NCI-H2029 treated with DMSO at 0.1 percent for 48 hours (cell line): ENCODE measurements at places on chromosomes 1 and 21.

- no peak for DNase-seq
Measured at GRCh38 chr1:75589637-75590036, 21.3 kb downstream of the SLC44A5 start.

DNA sequence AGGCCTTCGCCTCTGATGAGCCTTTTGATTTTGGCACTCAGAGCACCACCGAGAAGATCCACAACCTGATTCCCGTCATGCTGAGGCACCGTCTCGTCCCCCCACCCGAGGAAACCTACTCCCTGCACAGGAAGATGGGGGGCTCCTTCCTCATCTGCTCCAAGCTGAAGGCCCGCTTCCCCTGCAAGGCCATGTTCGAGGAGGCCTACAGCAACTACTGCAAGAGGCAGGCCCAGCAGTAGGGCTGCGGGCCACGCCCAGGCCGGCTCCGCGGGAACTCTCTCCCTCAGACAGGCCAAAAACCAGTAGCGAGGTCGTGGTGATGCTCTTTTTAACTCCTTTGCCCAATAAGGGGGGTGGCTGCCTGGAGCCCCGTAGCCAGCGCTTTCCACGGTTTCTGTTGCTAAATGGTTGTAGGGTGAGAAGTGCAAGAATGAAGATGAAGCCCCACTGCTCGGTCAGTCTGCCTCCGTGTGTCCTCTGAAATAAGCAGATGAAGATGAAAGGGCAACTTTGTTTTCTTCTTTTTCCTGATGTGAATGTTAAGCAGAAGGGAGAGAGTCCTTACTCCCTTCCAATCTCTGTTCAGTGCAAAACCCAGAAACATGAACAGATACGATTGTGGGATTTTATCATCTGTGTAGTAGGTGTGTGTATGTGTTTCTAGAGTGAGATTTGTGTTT lies 46.5 kb downstream of the COQ8A start:
- no peak for DNase-seq

DNA sequence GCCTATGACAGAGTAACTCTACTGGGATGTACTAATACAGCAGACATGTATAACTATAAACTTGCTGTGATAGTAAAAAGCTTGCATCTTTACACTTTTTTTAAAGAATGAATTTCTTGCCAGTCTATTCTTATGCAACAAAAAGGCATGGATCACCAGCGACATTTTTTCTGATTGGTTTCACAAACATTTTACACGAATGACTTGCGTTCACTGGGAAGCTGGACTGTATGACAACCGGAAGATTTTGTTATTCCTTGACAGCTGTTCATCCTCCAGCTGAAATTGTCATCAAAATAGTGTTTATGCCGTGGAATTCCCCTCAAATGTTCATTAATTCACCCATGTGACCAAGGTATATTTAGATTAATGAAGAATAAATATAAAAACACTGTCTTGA lies 131.0 kb downstream of the XPR1 start:
- DNase-seq: no peak

- no peak for DNase-seq
Measured at GRCh38 chr1:61138921-61139774, 56.8 kb downstream of the NFIA start.

- no peak for DNase-seq
Measured at GRCh38 chr1:167082511-167083027, 7.6 kb downstream of the GPA33 start.

GRCh38 chr21:45327441-45328197 lies 39.9 kb upstream of the POFUT2 start:
- no peak for DNase-seq

DNA sequence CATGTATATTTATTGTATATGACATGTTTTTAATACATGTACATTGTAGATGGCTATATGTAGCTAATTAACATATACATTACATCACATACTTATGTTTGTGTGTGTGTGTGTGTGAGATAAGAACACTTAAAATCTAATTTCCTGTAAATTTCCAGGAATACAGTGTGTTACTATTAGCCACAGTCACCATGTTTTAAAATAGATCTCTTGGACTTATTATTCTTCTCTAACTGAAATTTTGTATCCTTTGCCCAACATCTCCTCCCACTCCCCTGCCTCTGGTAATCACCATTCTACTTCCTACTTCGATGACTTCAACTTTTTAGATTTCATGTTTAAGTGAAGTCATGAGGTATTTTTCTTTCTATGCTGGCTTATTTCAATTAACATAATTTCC lies 64.8 kb downstream of the FCRL5 start:
- no peak for DNase-seq

DNA sequence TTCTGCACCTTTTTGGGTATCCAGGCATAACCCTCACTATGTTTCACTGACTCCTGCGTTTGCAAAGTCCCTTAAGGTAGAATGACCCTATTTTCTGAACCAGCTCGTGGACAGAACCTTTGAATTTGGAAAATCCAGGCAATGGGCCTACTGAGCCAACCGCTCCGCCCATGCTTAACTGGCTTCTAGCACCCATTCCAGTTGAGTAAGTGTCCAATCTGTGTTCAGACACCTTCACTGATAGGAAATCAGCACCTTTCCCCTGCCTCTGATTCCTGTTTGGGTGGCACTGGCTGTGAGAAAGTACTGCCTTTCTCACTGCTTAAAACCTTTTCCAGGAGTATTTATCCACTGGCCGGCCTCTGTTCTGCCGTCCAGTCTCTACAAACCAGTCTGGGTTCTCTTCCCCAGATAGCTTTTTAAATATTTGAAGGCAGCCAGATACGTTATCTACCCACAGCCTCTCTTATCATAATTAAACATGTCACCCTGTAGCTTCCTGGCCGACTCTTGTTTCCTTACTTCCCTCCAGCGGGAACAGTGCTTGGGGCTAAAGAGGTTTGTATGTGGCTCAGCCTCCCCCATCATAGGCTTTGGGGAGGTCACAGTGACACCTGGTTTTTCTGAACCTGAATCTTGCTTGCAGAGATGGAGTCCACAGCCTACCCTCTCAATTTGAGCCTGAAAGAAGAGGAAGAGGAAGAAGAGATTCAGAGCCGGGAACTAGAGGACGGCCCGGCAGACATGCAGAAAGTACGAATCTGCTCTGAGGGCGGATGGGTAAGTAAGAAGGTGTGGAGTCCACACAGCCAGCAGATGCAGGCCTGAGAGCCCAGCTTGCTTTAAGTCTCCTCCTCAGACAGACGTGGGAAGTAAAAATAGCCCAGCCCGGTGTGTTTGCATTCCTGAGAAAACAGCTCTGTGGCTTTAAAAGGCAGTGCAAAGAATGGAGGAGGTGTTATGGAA lies 1.3 kb downstream of the POGK start:
- DNase-seq: no peak

DNA sequence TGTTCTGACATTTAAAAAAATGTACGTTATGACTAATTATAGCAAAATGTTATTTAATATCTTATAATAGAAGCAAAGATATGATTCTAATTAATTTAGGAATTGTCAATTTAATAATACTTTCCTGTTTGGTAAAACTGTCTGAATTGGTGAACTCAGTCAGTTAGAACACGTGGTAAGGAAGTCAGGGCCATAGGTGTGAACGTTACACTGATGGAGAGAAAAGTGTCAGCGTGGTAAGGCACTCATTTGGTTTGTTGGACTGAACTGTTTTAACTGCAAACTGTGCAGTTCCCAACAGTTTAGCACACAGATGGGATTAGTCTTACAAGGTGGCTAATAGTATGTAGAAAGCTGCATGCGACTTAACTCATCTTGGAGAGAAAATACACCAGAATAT lies 102.9 kb downstream of the EPB41 start:
- DNase-seq: no peak

GRCh38 chr1:22916471-22916820 lies 56.2 kb downstream of the LACTBL1 start:
- DNase-seq: peak; percentile 0

DNA sequence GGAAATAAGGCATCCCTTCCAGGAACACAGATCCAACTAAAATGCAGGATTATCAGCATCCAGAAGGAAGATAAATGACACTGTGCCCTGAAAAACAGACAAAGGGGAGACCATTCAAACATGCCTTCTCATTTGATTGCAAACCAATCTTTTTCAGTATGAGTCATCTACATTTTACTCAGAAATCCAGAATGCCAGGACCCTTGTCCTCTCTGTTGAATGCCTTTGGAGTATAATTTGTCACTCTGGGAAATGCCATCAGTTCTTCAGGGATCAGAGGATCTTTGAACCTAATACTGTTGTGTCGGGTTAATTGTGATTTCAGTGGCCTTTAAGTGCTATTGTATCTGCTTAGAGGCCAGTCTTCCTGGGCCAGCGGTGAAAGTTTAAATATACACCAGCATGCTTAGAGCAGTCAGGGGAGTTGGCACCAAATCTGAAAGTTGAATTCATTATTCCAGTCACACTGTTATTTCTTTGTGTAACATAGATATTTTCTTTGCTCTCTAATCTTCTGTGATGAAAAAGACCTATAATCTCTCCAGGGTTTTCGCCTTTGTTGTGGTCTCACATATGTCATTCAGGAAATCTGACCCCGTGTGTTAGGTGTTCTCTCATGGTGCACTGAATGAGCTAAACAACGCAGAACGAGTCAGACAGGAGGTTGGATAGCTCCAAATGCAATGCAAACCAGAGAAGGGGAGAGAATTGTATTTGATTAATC lies 364.8 kb upstream of the SGIP1 start:
- DNase-seq: no peak

GRCh38 chr1:214448536-214448935 lies 102.9 kb downstream of the PTPN14 start:
- DNase-seq: no peak

DNA sequence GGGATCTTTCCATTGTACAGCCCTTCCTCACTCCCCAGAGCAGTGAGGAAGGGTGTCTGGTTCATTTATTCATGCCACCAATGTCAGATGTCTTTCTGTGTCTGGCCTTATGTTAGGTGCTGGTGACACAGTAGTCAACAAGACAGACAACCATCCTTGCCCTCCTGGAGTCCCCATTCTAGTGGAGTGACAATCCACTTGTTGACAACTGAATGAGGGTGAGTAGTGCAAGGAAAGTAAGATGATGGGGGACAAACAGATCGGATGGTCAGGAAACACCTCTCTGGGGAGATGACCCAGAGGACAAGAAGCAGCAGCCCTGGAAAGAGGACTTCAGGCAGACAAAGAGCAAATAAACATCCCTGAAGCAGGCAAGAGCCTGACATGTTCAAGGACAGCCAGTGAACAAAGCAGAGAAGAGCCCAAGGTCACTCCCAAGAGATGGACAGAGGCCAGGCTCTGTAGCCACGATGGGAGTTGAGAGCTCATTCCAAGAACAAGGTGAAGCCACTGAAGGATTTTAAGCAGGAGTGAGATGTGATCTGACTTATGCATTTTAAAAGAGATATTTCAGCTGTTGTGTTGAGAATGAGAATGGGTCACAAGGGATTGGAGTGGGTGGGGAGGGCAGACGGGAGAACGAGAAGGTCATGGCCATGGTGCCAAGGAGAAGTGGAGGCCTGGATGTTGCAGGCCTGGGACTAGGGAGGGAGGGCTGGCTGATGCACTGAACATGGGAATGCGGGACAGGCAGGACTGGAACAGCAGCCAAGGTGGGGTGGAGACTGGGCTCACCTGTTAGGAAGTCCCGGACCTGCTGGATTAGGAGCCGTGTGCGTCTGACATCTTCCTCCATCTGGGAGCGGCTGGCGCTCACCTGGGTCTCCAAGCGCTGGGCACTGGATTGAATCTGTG lies 30.2 kb downstream of the LAMB3 start:
- no peak for DNase-seq

DNA sequence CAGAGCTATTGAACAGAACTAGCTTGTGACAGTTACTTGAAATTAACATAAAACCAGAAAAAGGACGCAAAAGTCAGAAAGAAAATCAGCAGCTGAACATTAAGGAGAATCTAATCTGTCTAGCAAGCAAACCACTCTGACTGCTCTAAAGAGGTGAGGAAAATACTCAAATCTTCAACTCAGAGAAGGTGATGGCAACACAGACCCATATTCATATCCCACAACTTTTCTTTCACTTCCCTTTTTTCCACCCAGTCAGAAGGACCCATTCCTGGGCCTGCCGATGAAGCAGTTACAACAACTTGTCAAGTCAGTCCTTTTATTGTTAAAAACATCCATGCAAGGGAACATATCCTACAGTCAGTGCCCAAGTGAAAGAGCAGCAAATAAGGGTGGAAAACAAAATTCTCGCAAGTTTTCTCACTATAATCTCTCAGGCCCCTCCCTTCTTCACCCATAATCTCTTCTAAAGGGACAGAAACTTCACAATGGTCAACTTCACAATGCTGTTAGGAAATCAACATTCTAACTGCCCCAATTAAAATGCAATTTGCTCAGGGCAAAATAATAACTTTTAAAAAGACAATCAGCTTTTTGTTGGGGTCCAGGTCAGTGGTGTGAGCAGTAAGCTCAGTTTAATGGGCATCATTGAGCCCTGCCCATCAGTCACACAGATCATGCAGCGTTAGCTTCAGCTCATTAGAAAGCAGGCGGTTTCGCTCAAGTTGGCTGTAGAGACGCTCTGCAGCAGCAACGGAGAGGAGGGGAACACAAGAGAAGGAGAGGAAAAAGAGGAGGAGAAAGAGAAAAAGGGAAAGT lies 3.6 kb upstream of the NUP210L start:
- no peak for DNase-seq

DNA sequence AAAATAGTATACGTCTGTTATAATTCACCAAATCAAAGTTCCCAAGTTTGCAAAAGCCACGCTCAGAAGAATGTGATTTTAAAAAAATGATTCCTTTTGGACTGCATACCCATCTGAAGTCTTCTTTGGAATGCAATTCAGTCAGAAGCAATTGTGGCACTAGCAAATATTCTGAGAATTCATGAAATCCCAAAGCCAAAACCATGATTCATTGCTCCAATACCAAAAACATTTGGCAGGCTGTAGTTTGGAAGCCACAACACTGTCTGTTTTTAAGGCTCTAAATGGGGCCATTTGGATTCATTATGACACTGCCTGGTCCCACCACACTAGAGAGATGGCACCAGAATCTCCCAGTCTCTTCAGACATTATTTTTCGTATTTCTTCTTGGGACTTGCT lies 21.8 kb upstream of the LRRC53 start:
- DNase-seq: no peak

- no peak for DNase-seq
Measured at GRCh38 chr1:167790117-167790516, 68.3 kb downstream of the MPZL1 start.

GRCh38 chr1:192807211-192808162 lies 1.4 kb upstream of the RGS2 start:
- no peak for DNase-seq

DNA sequence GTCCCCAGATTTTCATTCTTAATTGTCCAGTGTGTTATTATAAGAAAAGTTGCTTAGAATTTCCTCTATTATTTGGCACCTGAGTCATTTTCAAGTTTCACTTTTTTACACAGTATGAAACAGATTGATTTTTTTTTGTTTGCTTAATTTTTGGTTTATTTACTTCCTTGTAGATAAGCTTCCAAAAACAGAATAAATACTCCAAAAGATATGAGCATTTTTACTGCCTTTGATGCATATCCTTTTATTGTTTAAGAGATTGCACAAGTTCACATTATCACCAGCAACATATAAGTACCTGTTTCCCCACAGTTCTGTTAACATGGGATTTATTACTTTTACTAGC lies 36.3 kb upstream of the AHCYL1 start:
- no peak for DNase-seq

DNA sequence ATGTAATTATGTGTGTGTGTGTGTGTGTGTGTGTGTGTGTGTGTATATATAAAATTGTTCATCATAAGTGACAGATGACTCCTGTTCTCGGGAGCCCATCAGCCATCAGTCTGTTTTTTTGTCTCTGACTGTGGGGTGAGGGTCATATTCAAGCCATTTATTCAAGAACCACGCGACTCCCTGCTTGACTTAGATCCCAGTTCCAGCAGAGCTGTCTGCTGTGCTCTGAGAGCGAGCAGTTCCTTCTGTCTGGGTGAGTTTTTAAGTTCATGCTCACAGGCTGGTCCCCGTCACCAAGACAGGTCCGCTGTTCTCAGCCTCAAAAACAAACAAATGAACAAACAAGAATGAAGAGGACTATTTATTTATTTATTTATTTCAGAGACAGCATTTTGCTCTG lies 18.3 kb upstream of the NPPB start:
- no peak for DNase-seq
